ENCODE measurements at places on chromosomes 5 and 9.
A peak's percentile ranks its signal among the peaks of the same experiment; 100 is the strongest.

GRCh38 chr9:101311758-101312420, 72.9 kb downstream of the BAAT start:
- DNase-seq: peak; percentile 82

- DNase-seq: no peak
Measured at GRCh38 chr5:177256296-177256695, 47.2 kb downstream of the RAB24 start.

GRCh38 chr5:135203019-135203418, 169.0 kb upstream of the PITX1 start:
- no peak for DNase-seq

- DNase-seq: no peak
Measured at GRCh38 chr9:32672469-32672868, 37.0 kb upstream of the TAF1L start.

- DNase-seq: no peak
Measured at GRCh38 chr9:75964427-75964826, 74.0 kb downstream of the PCSK5 start.

DNA sequence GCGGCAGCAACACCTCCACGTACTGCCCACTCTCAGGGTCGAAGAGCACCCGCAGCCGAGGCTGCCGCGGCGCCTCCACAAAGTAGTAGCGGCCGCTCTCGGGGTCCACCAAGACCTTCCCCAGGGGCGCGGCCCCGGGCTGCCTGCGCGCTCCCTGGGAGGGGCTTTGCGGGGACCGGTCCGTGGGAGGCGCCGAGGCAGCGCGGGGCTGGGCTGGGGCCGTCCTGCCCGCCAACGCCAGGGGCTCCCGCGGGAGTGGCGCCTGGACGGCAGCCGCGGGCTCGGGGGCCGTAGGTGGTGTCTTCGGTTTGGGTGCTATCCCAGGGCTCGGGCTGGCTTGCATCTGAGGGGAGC, 2.6 kb upstream of the MZB1 start:
- DNase-seq: no peak

DNA sequence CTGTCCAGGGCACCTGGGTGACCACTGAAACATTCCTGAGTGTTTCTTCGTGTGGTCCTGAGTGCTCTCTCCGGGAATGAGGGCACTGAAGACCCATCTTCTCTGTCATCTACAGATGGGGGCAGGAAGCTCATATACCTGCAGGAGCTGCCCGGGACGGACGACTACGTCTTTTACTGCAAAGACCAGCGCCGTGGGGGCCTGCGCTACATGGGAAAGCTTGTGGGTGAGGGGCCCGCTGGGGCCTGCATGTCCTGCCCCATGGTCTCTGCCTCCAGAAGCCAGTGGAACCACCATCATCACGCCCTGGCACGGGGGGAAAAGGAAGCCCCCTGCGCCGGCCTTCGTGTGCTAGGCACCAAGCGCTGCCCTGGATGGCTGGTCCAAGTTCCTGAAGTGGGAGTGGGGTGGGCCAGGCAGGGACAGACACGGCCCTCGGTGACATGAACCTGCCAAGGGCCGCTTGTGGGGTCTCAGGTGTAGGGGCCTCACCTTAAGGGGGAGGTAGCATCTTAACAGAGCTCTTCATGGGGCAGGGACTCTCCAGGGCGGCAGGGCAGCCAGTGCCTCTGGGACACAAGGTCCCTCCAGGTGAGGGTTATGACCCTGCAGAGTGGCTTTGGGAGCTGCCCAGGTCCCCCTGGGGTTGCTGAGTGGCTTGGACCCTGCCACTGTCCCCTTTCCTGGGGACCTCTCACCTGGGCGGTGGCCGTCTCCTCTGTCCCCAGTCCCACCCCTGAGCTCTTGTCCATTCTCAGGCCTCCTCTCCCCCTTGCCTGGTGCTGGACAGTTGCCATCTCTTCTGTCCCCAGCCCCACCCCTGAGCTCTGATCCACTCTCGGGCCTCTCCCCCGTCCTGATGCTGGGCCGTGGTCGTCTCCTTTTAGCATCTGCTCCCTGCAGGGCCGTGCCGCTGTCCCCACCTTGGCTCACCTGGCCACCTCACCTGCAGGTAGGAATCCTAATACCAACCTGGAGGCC, 2.1 kb downstream of the OBP2A start:
- DNase-seq: no peak

DNA sequence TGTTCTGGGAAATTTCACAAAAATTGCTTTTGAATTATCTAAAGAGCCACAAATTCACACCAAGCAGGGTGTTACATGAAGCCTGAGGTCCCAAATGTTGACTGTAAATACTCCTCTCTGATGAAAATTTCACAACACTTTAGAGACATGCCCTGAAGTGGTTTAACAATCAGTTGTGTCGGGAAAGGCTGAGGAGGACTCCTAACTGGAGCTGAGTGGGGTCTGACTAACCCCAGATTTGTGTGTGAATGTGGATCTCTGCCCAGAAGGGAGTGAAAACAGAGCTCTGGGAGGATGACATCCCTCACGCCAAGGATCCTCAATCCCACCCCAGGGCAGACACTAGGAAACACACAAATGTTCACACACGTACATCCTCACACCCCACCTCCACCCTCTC, 31.1 kb upstream of the GRXCR2 start:
- no peak for DNase-seq

GRCh38 chr5:80864706-80865435, 95.3 kb upstream of the RASGRF2 start:
- DNase-seq: peak; percentile 10

DNA sequence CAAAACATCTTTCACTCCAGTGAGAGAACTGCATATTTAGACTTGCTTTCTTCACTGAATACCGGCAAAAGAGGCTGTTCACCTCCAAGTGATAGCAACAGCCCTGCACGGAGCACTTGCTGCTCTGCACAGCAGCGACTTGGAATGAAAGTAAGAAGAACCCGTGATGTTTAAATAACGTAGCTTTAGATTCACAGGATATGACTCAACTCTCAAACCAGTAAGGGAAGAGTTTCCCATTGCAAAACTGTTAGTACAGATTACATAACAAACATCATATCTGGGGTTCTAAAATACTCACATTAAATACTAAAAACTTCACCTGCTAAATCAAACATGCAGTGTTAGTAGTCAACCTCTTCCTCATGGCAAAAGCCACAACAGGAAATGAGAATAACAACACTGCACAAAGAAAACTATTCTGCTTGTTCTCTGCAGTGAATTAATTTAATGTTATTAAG, 203.4 kb downstream of the MCTP1 start:
- peak; percentile 70 for DNase-seq

DNA sequence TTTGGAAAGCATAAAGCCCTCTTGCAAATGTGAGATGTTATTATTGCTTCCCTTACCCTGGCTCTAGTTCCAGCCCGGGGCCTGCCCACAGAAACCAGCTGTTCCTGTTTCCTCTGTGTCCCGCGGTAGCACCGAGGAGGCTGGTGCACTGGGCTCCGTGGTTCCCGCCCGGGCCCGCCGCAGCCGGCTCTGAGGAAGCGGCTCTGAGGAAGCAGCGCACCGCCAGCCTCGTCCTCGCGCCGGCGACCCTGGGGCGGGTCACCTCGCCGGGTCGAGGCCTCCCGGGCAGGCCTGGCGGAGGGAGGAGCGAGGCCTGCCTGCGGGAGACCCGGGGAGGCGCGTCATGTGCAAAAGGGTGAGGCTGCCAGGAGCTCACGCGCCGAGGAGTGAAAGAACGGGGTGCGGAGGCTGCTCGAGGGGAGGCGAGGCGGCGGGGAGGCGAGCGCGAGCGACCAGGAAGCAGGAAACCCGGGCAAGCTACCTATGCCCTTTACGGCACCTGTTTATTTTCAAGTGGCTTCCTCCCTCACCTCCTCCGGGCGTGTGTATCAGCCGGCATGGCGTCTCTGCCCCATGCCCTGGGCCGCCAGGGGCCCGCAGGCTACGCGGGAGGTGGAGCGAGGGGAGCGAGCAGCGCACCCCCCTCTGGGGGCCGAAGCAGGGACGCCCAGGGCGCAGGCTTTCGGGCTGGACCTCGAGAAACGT, 61.3 kb upstream of the MEGF10 start:
- peak; percentile 21 for DNase-seq

GRCh38 chr5:93926831-93927620, 185.6 kb upstream of the POU5F2 start:
- no peak for DNase-seq

DNA sequence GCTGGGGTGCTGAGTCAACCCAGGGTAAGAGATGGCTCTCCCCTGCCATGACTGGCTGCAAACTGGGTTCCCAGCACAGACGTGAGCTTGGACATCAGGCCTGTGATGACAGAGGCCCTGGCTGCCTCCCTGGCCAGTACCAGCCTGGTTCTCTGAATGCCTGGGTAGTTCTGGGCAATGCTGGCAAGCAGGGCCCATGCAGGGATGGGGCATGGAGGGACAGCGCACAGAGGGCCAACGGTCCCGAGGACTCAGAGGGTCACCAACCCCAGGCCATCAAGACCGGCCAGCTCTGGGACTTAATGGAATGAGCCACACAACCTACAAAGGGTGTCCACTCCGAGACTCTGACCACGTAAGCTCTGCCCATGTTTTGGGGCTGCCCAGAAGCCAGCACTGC, 241.4 kb downstream of the FSTL4 start:
- no peak for DNase-seq

DNA sequence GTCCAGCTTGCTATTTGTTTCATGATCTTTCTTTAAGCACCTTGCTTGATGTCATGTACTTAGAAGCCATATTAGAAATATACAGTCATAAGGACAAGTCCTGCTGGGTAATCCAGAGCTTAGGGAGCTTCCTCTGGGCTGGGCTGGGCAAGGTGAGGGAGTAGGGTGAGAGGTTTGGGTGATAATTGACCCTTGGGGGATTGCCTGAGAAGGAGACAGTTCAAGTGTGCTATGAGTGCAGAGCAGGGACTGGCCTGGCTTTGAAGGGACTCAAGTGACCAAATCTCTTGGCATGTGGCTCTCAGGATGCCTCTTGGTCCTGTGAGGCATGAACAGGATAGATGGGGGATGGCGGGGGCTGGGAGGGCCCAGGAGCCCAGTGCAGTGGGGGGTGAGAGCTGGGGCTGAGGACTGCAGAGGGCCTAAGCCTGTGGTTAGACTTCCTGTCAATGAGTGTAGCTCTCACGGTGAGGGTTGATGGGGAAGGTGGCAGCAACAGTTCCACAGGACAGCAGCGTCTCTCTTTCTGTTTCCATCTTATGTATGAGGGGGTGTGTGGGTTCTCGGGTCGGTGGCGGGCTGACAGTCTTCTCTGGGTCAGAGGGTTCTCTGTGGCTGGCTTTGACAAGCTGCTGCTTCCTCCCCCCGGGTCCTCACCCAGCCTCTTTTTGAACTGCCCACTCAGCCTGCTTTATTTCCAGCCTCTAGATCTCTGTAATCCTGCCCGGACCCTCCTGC, 53.5 kb downstream of the RGS3 start:
- no peak for DNase-seq

- peak; percentile 57 for DNase-seq
Measured at GRCh38 chr9:75063556-75064305, 24.2 kb downstream of the NMRK1 start.

- DNase-seq: no peak
Measured at GRCh38 chr9:105118636-105119035, 125.8 kb upstream of the SLC44A1 start.

DNA sequence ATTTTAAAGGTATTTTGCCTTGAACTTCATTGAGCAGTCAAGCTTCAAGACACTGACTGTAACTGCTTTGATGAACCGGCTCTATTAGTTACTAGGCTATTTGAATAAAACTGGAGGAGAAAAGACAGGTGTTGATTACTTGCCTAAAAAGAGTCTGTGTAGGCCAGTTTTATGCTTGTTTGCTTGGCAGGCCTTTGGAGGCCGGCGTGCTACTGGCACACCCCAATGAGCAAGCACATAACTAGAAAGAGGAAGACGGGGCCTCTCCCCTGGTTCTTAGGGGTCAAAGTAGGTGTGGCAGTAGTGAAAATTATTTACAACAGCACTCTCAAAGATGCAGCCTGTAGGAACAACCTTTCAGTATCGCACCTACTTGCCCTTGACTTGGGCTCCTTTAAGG, 2.1 kb upstream of the ZFR start:
- DNase-seq: no peak
